Mucosa of descending colon (tissue), 3 donors: ENCODE measurements at places on chromosomes 4 and X. TPM values are rescaled to one million over a fixed set of nuclear protein-coding genes. Genes with fewer than 3 reads are reported as not detected.

GRCh38 chr4:24831637-24832036 lies 36.3 kb downstream of the SOD3 start:
- DNase-seq, result no peak

DNA sequence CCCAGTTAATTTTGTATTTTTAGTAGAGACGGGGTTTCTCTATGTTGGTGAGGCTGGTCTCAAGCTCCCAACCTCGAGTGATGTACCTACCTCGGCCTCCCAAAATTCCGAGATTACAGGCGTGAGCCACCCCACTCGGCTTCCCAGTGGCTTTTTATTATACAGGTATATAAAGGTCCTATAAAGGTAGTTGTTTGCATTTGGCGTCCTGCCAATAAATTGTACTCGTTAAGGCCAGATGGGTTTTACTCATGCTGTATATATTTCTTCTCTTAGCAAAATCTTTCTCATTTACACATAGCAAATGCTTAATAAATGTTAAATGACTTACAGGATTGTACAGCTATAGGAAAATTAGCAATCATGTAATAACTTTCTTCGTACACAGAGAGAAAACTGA lies 6.9 kb downstream of the SHROOM3 start:
- DNase-seq, result peak; percentile 63

DNA sequence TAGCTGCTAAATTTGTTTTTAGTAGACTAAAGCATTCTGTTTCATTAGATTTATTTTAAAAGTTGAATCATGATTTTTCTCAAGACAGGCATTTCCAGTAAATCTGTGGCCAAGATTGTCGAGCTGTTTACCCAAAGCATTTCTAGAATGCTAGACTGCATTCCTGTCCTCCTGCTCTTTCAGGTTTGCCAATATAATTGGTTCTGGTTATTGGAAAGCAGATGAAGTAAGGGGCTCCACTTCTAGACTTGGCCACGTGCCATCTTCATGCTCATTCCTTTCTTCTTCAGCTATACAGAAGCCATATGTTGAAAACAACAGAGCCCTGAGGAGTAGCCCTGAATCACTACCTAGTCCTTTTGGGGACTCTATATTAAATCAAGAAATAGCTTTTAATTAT lies 62.5 kb downstream of the PGRMC2 start:
- no peak for DNase-seq

DNA sequence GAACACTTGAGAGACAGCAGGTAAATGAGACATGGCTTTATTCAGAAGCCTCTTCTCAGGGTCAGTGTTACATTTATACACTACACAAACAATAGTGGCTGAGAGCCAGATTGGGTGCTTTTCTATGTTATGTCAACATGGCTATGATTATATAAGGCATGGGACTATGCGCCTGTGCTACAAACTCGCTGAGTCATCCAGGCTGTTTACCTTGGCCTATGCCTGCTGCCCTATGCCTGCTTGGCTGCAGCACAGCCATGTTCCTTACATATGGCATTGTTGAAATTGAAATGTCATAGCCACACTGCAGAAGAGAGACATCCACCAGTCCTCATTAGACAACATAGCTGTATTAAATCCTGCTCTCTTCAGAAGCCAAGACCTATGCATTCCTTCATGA lies 236.3 kb upstream of the NWD2 start:
- peak; percentile 59 for DNase-seq

DNA sequence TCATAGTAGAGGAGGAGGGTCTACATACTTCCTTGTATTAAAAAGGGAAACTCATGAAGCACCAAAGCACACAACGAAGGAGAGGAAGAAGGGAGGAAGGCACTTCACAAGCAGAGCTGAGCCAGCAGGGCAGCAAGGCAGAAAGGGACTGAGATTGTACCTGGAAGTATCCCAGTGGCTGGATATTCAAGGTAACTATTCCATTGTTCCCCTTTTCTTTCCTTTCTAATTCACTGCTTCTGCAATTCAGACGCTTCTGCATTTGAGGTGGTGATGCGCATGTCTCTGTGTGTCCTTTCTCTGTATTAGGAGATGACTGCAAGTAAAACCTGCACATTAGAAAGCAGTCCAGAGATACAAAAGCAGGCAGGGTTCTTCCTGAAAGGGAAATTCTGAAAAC lies 54.9 kb downstream of the UBQLN2 start:
- no peak for DNase-seq

DNA sequence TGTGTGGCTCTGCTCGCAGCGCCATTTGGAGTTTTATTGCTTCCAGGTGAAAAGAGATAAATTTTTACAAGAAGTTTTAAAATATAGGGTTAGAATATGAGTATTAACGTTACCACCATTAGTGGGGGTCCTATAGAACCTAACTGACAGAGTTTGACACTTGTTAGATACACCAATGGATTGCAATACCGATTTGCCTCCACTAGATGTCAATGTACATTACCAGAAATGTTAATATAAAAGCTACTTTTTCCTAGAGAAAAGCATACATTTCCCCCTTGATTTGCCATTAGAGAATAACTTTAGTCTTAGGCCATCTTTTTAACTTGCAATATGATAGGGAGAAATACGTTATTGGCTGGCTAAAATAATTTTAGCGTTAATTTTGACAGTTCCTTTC lies 108.4 kb downstream of the LINC00632 start:
- no peak for DNase-seq

GRCh38 chrX:51608766-51609165 lies 9.9 kb downstream of the CENPVL3 start:
- DNase-seq, result no peak

- DNase-seq, result no peak
Observed at GRCh38 chrX:141619336-141619735, 29.8 kb downstream of the SPANXA2 start.

GRCh38 chr4:36823199-36823967 lies 421.2 kb upstream of the NWD2 start:
- no peak for DNase-seq

- no peak for DNase-seq
Observed at GRCh38 chr4:125316791-125317524, 2.2 kb downstream of the FAT4 start.

GRCh38 chrX:22660756-22661155 lies 339.0 kb upstream of the DDX53 start:
- no peak for DNase-seq

- no peak for DNase-seq
Observed at GRCh38 chr4:102501447-102501696, 213 bp downstream of the NFKB1 start.

GRCh38 chr4:55498051-55498450 lies 48.7 kb downstream of the CLOCK start:
- DNase-seq, result no peak

DNA sequence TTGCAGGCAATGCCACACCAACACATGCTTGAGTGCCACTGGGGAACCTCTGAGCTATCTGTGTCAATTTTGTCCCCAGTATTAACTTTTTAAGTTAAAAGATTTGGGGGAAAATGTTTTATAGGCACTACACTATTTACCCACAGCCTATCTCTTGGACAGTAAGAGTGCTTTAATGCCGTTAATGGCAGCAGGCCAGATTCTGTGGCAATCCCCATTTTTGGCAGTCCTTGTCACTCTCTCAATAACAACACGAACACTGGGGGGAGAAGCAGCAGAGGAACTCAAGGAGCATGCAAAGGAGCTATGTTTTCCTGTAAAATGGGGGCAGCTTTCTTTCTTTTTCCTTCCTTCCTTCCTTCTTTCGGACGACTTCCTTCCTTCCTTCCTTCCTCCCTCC lies 168.6 kb downstream of the NSUN7 start:
- DNase-seq, result no peak

SSX4 gene
- total RNA-seq, result not detected

PLK4 gene
- 4.7 TPM for total RNA-seq

P2RY8 gene
- total RNA-seq, result 2.0 TPM
